ENCODE measurements at places on chromosomes 5 and 9.
A peak's percentile ranks its signal among the peaks of the same experiment; 100 is the strongest.

GRCh38 chr5:176902911-176903664 lies 3.9 kb upstream of the HK3 start:
- no peak for DNase-seq

DNA sequence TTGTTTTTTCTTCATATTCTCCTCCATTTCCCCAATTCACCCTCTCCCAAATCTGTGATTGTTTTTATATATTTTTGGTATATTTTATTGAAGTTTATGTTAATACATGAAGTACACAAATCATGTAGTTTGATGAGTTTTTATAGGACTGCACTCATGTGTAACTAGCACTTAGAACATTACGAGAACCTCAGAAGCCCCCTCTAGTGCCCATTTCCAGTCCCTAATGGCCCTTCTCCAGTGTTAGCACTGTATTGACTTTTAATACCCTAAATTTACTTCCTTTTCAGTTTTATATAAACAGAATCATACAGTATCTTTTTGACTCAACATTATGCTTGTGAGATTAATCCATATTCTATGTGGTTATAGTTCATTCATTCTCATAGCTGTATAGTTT lies 18.5 kb upstream of the FKTN start:
- no peak for DNase-seq

- DNase-seq: peak; percentile 58
Observed at GRCh38 chr9:93955111-93955980, at the start of gene BARX1. BARX1 (minus strand) TSS chr9:93955355; CDS start chr9:93955146, 209 bp downstream.

- no peak for DNase-seq
Observed at GRCh38 chr9:36290996-36291395, 32.7 kb upstream of the GNE start.

GRCh38 chr5:107948377-107948776 lies 277.6 kb upstream of the EFNA5 start:
- DNase-seq: no peak

GRCh38 chr9:79973627-79974026 lies 401.9 kb downstream of the TLE4 start:
- no peak for DNase-seq

DNA sequence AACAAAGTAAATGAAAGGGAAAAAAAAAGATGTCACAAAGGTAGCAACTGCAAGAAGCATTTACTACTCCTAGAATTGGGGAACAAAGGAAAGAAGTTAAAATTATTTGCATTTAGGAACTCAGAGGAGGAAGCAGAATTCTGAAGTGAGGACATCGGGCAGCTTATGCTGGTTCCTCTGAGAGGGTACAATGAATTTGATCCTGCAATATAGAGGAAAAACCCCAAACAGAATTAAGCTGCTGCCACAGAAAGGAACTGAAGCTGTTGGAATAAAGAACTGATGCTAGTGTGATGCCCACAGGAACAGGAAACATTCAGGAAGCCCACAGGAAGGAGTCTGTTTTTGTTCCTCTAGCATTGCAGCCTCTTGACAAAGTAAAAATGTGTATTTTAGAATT lies 22.3 kb upstream of the TBCA start:
- DNase-seq: no peak

- DNase-seq: no peak
Observed at GRCh38 chr5:132751444-132751843, 4.2 kb downstream of the CCNI2 start.

- no peak for DNase-seq
Observed at GRCh38 chr5:167346461-167346860, 945.0 kb upstream of the WWC1 start.

- DNase-seq: no peak
Observed at GRCh38 chr5:103464835-103465484, 97.6 kb downstream of the NUDT12 start.

GRCh38 chr9:124613849-124614248 lies 106.7 kb upstream of the NR5A1 start:
- DNase-seq: no peak

DNA sequence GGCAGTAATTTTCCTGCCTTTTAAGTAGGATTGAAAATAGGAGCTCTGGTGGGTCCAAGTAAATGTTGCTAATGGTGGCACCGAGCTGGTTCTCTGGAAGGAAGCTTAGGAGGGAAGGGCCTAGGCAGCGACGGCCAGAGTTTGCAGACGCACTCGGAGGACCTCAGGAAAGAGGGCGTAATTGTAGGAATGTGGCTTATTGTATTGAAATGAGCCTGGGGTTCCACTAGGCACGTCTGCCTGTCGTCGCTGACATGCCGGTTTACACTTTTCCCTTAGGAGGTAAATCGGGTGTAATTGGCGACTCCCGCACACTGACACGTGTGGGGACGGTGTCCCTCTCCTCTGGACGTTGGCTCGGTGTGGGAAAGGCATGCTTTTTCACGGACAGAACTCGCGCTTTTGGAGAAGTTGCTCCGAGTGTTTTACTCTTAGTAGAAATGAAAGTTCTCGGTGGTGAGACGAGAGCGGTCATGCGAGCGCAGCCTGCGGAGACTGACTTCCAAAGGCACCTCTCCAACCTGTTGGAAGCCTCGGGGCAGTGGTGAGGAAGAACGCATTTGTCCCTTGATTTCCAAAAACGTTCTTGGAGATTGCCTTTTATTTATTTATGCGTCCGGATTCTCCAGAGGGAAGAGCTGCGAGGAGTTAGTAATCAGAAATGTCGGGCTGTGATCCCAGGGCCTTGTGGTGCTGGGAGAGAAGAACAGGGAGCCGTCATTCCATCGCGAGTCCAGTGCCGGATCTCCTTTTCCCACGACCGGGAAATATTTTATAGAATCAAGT lies 1.3 kb downstream of the NR4A3 start:
- DNase-seq: no peak

GRCh38 chr9:128340691-128341434 lies 536 bp downstream of the SLC27A4 start:
- no peak for DNase-seq

DNA sequence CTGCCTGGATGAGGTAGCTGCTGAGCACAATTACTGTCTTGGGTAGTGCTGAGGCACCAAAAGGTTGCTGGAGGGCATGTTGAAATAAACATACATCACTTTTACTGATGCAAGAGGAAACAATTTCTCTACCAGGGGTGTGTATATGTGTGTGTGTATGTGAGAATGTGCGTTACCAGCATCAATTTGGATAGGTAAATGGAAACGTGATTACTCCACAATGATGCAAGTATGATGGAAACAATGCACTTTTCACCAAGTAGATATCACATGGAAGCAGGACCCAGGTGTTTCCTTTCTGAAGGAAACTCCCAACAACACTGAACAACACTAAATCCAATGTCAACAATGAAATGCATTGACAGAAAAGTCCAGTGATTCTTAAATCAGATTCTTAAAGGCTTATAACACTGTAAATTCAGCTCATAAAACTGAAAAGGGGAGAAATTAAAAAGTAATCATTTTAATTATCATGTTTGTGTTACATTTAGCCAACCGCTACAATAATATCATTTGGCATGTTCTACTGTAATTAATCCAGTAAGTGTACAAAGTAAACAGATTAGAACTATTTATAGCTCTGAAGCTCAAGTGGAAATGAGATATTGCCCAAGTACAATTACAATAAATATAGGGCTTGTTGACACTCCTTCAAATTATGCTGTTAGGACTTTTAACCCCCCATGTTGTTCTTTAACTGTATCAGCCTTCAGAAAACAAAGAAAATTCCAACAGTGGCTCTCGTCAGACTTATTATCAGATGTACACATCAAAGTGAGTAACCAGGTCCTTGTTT lies 25.3 kb downstream of the YIPF5 start:
- DNase-seq: no peak

DNA sequence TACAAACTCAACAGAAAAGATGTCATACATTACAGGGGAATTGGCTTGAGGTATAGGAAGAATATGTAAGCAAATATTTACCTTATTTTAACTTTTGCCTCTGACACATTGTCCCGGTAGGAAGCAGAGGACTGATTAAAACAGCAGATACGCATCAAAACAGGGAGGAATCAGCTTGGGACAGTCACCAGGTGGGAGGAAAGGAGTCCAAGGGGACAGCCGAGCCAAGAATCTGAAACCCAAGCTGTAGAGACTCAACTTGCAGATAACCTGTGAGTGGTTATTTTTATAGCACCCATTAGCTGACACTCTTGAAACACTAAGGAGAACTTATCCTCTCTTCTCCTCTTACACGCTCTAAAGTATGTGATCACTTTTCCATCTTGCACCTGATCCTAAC lies 22.3 kb downstream of the PDZD2 start:
- DNase-seq: no peak

DNA sequence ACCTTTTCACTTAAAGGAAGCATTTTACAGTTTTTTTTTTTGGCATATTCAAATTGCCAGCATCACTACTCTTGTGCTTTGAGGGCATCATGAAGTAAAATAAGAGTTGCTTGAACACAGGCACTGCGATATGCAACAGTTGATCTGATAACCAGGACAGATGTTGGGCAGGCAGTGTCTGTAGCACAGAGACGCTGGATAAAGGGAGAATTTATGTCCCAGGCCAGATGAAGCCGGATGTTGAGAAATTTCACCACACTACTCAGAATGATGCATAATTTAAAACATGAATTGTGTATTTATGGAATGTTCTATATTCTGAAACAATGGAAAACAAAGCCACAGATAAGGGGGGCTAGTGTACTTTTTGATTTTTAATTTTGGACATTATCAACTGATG lies 71.4 kb downstream of the SLC12A2 start:
- no peak for DNase-seq

- DNase-seq: no peak
Observed at GRCh38 chr5:123007182-123007581, 29.3 kb downstream of the PPIC start.

DNA sequence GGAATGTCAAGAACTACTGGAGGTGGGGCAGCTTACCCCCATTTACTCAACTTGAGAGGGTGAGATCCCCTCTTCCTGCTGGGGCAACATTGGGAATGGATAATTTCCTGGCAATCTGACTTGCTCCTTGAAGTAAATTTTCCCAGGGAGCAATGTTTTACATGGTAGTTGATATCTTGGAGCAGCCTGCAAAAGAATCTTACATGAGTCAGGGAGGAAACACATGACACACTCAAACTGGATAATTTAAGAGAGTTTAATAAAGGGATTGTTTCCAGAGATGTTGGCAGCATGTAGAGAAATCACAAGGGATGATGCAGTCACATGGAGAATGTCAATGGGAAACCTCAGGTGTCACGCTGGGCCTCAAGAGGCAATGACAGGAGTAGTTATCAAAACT lies 212.5 kb downstream of the GAS1 start:
- DNase-seq: no peak

DNA sequence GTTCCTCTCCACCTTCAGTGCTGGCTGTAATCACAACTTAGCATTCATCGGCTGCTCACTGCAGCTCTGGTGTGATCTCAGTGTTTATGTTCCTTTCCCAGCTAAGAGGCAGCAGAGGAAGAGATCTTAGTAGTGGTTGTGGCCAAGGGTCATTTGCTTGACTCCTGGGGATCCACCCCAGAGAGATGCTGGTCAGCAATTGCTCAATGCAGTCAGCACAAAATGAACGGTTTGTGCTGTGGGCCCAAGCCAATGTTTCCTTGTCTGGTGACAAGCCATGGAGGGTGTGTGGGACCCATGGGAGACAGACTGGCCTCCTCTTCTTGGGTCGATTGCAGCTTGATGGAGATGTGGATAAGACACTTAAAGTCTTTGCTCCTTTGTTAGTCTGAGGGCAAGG lies 16.1 kb upstream of the FRMD3 start:
- DNase-seq: no peak

GRCh38 chr5:147906326-147907095 lies at the start of gene C5orf46:
C5orf46 (minus strand) TSS chr5:147906538; CDS start chr5:147906501, 37 bp downstream.
- DNase-seq: no peak

GRCh38 chr9:115665519-115665918 lies 488.1 kb upstream of the PAPPA start:
- no peak for DNase-seq

DNA sequence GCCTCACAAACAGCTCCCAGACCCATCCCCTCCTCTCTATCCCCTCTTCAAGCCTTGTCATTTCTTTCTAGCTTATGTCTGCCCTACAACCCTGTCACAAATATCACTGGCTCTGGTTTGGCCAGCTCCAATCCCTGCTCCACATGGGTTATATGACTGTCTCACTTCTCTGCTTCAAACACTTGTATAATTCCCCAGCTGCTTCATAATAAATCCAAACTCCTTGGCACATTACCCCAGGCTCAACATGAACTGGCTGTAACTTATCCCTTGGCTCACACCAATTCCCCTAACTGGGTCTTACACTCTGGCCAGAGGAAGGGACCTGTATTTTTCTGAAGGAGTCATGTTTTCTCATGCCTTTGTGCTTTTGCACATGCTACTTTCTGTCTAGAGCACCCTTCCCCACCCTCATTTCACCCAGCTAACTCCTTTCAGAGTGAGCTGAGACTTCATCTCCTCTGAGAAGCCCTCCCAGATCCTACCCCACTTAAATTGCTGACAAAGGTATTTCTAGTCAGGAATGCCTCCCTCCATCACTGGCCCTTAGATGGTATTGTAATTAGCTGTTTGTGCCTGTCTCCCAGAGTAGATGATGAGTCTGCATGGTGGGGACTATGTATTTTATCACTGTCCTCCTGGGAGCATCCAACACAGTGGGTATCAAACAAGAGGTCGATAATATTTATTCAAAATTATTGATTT lies 5.3 kb downstream of the PRXL2C start:
- no peak for DNase-seq

GRCh38 chr9:23811633-23812032 lies 14.4 kb downstream of the ELAVL2 start:
- no peak for DNase-seq

GRCh38 chr5:170442921-170443320 lies 53.8 kb upstream of the KCNMB1 start:
- DNase-seq: no peak

DNA sequence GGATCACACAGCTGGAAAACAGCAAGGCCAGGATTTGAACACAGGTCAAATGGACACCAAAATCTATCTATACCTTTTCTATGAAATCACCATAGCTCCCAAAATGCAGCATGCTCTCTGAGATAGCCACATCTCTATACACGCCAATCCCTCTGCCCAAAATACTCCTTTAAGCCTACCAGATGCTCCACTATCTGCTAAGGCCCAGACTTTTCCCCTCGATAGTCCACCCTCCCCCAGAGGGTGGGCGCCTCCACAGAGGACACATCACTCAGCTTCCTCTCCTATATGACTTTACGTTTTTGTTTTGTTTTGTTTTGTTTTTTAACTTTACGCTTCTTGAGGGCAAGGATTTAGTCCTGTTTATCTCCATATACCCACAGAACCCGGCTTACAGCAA lies 46.8 kb downstream of the MTMR12 start:
- DNase-seq: no peak

DNA sequence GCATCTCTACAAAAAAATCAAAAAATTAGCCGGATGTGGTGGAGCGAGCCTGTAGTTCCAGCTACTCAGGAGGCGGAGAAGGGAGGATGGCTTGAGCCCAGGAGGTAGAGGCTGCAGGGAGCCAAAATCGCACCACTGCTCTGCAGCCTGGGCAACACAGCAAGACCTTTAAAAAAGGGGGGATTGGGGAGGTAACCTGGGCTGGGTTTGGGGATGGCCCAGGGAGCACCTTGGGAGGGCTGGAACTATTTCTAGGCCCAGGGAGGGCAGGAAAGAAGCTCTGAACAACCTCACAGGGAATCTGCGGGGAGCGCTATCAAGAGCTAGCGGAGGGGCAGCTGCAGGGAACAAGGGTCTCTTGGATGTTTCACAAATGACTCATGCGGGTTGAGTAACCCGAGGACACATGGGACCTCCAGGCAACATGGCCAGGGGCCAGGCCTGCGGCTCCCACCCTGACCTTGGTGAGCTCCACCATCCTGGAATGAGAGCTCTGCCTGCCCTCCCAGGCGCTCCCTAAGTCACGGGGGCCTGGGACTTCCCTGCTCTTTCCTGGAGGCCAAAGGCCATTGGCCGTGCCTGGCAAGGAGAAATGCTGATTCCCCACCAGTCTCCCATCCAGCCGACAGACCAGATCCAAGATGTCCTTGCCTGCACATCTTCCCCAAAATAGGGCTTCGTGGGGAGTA lies 23.4 kb downstream of the SARDH start:
- DNase-seq: no peak
